ENCODE measurements at places on chromosomes 5 and 9.

DNA sequence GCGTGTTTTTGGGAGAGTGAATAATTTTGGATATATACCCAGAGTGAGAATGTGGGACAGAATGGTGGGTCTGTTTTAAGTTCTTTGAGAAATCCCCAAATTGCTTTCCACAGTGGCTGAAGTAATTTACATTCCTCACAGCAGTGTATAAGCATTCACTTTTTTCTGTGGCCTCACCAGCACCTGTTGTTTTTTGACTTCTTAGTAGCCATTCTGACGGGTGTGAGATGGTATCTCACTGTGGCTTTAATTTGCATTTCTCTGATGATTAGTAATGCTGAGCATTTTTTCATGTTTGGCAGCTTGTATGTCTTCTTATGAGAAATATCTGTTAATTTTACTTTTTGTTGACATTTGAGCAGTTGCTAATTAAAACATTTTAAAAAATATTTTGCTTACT, 9.4 kb upstream of the SPATA31D1 start:
- no peak for DNase-seq

GRCh38 chr5:150734579-150735384, 24.0 kb downstream of the DCTN4 start:
- DNase-seq: peak; percentile 90

DNA sequence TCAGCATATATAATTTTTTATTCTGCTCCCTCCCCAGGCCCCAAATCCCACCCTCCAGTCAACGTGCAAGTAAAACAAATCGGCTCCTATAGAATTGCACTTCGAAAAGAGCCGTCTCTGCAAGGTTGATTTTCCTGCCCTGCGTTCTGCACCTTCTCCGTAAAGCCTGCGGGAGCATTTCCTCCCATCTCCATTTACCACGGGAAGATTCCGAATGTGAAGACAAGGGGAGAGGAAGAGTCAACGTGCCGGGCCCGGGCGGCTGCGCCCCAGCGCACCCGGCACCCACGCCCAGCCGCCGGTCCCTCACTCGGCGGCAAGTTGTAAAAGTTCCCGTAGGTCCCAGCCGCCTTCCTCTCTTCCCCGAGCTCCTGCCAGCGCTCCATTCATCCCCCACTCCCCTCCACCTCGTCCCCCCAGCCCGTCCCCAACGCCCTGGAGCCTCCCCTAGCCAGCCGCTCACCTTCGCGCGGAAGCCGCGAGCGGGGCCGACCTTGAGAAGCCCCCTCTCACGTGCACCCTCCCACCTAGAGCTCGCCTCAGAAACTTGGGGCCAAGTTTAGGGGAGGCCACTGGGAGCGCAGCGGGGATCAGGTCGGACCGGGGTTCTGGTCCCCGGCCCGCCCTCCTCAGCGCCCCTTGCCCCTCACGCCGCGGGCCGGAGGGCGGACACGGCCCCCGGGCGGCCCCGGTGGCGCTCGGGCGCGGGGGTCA, 431 bp downstream of the BNC2 start:
- no peak for DNase-seq

- peak; percentile 78 for DNase-seq
These were observed 166.2 kb downstream of the TMEM38B start for GRCh38 chr9:105860516-105860915.

DNA sequence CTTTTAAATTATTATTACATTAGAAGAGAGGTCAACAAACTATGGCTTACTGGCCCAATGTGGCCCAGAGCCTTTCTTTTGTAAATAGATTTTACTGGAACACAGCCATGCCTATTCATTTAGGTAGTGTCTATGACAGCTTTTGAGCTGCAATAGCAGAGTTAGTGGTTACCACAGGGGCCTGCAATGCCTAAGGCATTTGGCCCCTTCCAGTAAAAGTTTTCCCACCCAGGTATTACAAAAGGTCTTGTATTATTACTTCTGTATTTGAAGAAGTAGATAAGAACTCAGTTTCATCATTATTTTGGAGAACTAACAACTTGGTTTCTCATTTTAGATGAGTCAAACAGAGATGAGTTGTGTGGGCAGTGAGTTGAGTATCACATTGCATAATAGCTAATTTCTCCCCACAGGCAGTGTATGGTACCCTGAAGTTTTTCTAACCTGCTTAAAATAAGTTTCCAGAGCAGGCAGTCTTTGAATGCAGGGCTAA, 9.5 kb downstream of the MTRR start:
- DNase-seq: peak; percentile 6

- DNase-seq: no peak
These were observed 28.5 kb upstream of the NKD2 start for GRCh38 chr5:980001-980588.

DNA sequence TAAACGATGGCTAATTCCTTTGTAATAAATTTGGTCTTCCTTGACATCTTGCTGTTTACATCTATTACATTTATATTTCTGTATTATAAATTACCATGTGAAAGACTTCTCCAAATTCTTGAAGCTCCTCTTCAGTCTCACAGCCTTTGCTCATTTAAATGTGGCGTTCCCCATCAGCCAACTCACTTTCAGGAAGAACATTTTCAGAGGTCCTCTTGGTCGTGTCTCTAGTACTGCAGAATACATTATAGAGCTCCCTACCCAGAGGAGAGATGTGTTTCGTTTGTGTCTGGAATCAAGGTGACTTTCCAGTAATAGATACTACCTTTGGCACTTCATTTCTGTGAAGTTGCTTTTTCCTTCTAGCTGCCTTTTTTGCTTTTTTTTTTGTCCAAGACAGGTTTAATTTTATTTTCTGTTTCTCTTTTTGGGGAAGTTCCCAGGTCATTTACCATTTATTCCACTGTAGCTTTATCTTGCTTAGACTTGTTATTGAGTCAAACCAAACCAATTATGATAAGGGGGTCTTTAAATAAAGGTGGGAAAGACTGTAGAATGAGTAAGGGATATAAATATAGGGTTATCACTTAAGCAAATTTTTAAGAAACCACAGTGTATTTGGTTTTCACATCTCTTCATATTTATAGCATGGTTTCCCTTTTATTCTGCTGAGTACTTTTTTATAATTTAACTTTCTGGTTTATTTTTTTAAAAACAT, 12.8 kb downstream of the UBE2B start:
- DNase-seq: no peak
